Panc1 (cell line): ENCODE measurements at places on chromosomes 13 and 19.

GRCh38 chr19:53311044-53311443 lies 22.5 kb upstream of the ZNF845 start:
- no peak for DNase-seq

DNA sequence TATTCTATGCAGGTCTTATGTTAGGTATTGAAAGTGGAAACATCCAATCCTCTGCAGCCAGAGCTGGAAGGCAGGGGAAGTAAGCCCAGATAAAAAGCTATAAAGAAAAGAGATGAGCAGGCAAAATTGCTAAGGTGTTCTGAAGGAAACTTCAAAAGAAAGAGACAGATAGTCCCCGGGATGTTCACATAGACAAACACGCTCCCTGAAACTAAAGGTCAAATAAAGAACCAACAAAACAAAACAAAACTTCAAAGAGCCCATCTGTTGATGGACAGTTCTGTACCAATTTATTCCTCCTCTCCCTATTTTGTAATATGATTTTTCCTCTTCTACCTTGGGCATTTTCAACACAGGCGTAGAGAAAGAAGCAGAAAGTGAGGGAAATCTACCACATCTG lies 11.3 kb upstream of the NDFIP2 start:
- DNase-seq = no peak

- DNase-seq = no peak
Measured at GRCh38 chr19:20453425-20453935, 112.1 kb downstream of the ZNF737 start.

DNA sequence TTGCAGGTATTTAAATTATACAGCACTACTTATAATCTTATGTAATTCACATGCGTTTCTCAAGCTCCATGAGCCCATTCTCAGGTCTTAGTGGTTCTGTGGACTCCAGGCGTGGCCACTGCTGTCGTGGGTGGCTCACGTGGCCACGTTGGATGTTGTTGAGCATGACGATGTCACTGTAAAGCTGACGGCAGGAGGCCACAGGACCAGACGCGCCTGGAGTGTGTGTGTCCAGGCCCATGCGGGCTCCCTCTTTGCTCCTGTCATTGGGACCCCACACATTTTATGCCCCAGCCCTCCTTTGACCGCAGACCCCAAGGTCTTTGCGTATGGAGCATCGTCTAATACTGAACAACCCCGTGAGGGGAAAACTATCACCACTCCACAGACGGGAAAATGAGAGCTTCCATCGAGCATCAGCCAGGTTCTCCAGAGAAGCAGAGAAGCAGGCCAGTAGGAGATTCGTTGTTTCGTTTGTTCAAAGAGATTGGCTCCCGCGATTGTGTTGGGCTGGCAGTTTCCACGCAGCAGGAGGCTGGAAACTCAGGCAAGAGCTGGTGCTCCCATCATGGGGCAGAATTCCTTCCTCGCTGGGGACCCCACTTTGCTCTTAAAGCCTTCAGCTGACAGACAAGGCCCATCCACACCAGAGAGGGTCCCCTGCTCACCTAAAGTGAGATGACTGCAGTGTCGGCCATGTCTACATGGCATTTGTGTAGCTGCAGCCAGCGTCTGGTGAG lies 129.3 kb upstream of the SPACA7 start:
- no peak for DNase-seq

GRCh38 chr13:77810878-77811277 lies 107.8 kb downstream of the EDNRB start:
- DNase-seq = no peak

DNA sequence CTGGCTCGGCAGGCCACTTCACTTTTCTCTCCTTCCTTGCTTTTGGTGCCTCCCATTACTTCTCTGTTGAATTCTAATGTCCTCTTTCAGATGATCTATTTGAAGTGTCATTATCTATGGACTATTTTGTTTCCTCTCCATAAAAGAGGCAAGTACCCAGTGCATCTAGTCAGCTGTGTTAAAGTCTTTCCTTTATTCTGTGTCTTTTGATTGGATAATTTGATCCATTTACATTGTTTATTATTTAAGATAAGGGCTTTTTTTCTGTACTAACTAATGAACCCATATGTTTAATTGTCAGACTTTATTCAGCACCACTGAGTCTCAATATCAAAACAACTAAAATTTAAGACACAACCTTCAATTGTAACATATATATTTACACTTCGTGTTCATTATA lies 36.4 kb downstream of the IGFL3 start:
- no peak for DNase-seq

DNA sequence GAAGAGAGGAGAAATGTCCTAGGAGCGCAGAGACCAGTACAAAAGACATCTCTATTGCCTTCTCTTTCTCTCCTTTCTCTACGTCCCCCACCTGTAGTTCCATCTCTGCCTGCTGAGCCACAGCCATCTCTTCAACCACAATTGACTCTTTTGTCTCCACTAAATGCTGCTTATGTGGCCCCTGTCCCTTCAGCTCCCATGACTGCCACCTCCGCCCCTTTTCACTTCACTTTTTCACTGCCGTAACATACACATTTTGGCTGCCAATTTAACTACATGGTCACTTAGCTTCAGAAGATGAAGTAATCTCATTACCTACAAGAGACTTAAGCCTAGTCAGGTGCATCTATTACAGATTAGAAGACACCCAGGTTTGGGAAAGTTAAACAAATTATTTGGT lies 81.9 kb downstream of the MZT1 start:
- DNase-seq = no peak

- no peak for DNase-seq
Measured at GRCh38 chr19:16571822-16572331, 338 bp downstream of the SLC35E1 start.

DNA sequence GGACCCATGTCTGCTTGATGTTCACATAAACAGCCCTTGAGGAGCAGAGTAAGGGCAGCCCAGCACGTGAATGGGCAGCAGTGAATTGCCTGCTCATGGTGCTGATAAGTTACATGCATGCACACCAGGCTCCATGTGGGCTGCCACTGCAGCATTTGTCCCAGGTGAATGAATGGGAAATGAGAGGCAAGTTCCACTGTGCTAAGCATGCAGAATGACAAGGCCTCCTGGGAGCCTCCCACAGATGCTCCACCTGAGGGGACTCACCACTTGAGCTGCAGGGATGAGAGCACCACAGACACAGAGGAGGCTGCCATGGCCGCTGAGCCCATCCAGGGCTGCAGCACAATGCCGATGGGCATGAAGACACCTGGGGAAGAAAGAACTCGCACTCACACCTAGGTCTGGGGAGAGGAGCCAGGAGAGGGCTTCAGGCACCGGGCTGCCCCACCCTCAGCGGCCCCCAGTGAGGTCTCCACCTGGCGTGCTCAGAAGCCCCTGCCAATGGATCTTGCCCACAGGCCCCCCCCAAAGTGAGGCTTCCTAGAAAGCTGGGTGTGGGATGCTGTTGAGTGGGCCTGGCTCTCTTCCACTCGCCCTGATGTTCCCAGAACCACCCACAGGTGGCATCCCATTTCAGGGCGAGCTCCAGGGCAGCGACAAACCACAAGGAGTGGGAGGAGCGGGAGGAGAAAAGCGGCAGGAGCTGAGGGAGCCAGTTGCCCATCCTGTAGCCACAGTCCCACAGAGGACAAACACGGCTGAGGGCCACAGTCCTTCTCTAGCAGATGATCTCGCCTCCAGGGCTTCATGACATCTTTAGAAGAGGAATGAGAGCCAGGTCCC lies 73.8 kb downstream of the CCDC70 start:
- no peak for DNase-seq

DNA sequence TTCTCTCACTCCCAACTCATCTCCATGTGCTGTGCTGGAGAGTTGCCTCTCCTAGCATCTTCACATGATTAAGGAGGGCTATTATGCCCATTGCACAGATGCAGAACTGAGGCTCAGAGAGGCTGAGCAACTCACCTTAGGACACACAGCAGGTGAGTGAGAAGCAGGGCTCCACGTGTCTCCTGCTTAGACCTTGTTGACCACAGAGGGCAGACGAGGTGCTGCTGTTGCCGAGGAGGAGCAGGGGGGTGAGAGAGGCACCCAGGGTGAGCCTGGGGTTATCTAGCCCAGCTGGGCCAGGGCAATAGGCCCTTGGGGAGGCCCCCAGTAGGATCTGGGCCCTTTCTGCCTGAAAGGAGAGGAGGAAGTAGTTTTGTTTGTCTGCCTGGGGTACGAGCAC lies 2.4 kb upstream of the HSH2D start:
- DNase-seq = no peak

GRCh38 chr13:109857325-109857724 lies 70.9 kb upstream of the IRS2 start:
- no peak for DNase-seq

DNA sequence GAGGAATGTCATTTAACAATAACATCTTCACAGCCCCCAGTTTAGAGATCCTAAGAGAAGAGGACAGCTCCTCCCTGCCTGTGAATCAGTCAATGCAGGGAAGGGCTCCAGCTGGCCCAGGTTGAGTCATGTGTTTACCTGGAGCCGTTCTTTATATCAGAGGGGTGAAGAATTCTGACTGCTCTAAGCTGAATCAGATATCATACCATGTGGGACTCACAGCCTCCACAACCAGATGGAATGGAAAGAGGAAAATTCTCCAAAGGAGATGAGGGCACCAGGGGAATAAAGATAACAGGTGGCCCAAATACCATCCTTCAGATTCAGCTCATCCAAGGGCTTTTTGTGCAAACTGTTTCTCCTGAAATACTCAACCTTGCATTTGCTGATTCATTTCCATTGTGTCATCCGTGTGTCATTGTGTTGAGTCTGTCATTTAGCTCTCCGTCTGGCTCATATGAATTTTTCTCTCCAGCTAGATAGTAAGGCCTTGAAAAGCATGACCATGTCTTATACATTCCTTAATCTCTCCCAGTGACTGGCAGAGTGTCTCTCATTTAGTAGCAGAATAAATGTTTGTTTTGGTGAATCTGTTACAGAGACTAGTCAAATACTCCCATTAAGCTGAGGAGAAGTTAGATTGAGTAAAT lies 217.9 kb downstream of the RFC3 start:
- DNase-seq = peak; percentile 2

- no peak for DNase-seq
Measured at GRCh38 chr19:6412447-6413091, 12.0 kb downstream of the KHSRP start.

GRCh38 chr19:49691243-49692146 lies 579 bp downstream of the CPT1C start:
- no peak for DNase-seq

DNA sequence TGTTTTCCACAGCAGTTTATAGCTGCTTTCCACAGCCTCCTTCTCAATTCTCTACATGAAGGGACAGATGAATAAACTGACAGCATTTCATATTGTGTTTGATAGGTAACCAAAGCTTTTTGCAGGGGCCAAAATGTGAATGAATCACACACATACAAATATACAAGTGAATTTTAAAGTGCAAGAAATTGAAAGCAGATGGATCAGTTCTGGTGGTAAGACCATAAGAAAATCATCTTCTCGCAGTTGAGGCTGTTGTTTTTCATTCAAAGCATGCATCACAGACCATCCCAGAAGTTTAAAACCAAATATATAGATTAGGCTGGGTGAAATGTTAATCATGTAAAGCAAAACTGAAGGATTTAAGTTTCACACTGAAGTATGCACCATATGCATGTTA lies 1569.4 kb downstream of the PCDH9 start:
- no peak for DNase-seq

DNA sequence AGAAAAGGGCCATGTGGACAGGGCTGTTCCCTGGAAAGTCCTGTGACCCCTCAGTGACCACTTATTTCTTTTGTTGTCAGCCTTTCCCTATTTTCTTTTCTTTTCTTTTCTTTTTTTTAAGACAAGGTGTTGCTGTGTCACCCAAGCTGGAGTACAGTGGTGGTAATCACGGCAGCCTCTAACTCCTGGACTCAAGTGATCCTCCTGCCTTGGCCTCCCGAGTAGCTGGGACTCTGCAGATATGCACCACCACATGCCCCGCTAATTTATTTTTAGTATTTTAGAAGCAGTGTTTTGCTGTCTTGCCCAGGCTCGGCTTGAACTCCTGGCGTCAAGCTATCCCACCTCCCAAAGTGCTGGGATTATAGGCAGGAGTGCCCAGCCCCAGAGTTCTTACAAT lies 1.1 kb upstream of the GPI start:
- DNase-seq = no peak

- no peak for DNase-seq
Measured at GRCh38 chr13:59774491-59774971, 389.2 kb downstream of the DIAPH3 start.

DNA sequence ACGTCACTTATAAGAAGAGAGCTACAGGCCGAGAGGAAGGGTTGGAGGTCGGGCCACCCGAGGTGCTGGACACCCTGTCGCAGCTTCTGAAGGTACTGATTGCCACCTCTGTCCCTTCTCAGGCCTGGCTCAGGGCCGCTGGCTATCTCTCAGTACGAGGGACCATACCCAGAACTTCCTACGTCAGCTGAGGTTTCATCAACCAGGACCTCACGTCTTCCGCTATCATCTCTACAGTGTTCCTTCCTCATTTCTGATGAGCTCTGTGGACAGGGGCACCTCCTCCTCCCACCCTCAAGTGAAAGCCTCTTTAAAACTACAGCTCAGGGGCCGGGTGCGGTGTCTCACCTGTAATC lies 58.2 kb upstream of the USE1 start:
- DNase-seq = no peak

DNA sequence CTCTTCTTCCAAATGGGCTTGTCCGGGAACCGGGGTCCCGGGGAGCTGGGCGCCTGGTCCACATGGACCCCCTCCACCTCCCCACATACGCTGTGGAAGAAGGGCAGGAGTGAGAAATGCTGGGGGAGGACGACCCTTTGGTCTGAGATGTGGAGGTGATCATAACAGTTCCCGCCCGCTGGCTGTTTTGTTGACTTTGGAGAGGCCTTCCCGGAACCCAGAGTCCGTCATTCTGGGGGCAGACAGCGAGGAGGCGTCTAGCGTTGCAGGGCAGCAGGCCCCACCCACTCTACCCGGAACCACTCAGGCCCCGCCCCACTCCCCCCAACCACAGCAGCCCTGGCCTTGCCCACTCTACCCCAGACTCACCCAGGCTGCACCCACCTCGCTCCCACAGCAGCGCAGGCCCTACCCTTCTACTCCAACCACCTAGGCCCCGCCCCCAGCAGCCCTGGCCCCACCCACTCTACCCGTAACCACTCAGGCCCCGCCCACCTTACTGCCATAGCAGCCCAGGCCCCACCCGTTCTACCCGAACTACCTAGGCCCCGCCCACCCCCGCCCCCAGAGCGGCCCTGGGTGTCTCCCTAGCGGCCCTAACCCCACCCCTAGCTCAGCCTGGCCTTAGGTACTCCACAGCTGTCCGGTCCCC lies 7.1 kb downstream of the GPR108 start:
- DNase-seq = no peak

- no peak for DNase-seq
Measured at GRCh38 chr13:52399708-52400107, 6.3 kb downstream of the THSD1 start.
